ENCODE measurements at places on chromosomes 16 and 17.

GRCh38 chr16:81624760-81625543, 154.1 kb upstream of the PLCG2 start:
- no peak for DNase-seq

DNA sequence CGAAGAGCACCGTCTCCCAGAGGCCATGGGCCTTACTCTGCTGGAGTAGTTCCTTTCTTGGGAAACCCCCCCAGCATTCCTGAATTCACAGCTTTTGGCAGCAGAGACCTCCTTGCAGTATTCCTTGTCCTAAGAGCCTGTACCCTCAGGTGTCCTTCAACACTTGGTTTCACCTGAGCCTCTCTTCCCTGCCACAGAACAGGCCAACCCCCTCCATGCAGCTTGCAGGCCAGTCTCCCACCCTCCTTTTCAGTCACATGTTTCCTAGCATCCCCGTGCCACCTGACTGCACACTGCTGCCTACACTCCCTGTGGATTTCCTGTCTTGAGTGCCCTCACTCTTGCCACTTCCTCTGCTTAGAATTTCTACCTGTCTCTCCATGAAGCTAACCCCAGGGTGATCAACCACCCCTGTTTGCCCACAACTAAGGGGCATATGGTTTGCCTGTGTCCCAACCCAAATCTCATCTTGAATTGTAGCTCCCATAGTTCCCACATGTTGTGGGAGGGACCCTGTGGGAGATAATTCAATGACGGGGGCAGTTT, 65.5 kb downstream of the DYNLRB2 start:
- DNase-seq = no peak

DNA sequence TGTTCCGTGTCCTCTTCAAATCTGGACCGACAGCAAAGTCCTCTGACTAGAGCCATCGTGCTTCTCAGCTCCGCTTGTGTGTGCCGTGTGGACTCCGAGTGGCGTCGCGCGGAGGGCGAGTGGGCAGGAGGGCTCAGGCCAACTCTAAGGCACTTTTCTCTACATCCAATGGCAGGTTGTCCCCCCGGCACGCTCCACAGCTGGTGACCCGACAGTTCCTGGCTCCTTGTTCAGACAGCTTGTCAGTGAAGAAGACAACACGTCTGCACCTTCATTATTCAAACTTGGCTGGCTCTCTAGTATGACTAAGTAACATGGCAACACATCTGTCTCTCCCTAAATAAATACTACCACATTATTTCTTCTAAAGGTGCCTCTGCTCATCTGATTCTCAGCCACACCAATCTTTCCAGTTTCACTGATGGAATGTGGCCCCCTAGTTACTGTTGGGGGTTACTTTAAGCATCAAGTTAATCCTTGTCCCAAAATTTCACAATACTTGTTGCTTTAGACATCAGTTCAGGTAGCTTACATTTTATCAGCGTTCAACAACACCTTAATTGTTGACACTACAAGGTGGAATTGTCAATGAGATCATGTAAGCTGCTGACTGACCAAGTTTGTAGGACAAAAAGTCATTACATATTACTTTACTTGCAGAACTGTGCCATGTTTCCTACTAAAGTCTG, 15.4 kb downstream of the COG1 start:
- DNase-seq = no peak

GRCh38 chr16:65749506-65749905, 617.0 kb upstream of the CDH5 start:
- DNase-seq = no peak

DNA sequence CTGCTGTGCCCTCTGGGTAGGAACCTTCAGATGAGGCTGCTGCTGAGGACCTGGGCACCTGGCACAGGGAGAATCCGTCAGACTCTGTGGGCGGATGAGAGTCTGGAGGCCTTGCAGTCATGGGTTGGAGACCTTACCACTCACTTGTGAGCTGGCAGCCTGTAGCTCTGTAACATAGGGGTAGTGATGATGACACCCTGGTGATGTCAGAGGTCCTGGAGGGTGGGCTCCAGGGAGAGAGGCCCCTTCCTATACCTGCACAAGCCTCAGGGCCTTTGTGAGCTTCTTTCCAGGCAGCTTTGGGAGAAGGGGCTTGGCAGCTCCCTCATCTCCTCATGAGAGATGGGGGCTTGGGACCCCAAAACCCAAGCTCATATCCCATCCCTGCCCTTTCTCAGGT, 1.6 kb downstream of the MIEF2 start:
- no peak for DNase-seq

DNA sequence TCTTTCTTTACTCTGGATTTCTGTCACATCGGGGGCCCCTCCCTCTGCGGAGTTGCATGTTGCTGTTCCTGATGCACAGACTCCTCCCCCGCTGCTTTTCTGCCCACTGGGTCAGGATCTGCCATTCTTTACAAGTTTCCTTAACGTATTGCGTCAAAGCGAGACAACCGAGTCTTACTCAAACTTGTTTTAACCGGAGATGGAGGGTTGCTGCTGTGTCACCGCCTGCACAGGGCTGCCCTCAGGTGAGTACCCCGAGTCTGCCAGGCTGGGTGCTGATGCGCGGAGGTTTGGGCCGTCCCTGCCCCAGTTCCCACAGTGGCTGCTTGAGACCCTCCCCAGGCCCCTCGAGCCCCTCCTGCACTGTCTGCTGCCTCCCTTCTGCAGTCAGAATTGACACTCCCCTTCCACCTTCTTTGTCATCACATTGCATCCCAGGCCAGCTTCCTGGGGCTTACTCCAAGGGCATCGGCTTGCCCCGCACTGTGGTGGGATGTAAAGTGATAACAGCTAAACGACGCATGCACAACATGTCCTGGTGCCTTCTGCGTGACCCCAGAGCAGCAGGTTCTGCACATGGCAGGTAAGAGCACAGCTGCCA, 19.3 kb downstream of the CARHSP1 start:
- DNase-seq = no peak
